T47D (cell line): ENCODE measurements at places on chromosomes 12 and 14.
A peak's percentile ranks its signal among the peaks of the same experiment; 100 is the strongest.

DNA sequence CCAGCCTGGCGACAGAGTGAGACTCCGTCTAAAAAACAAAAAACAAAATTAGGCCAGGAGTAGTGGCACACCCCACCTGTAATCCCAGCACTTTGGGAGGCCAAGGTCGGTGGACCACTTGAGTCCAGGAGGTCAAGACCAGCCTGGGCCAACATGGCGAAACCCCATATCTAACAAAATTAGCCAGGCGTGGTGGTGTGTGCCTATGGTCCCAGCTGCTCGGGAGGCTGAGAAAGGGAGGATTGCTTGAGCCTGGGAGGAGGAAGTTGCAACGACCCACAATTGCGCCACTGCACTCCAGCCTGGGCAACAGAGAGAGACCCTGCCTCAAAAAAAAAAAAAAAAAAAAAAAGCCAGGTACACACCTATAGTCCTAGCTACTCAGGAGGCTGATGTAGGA lies 37.0 kb downstream of the KDM2B start:
- DNase-seq: no peak

DNA sequence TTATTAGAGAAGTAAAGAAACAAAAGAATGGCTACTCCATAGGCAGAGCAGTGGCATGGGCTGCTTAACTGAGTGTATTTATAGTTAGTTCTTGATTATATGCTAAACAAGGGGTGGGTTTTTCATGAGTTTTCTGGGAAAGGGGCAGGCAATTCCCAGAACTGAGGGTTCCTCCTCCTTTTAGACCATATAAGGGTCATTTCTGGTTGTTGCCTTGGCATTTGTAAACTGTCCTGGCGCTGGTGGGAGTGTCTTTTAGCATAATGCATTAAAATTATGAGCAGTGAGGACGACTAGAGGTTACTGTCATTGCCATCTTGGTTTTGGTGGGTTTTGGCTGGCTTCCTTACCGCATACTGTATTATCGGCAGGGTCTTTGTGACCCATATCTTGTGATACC lies 40.1 kb downstream of the CCDC60 start:
- no peak for DNase-seq

DNA sequence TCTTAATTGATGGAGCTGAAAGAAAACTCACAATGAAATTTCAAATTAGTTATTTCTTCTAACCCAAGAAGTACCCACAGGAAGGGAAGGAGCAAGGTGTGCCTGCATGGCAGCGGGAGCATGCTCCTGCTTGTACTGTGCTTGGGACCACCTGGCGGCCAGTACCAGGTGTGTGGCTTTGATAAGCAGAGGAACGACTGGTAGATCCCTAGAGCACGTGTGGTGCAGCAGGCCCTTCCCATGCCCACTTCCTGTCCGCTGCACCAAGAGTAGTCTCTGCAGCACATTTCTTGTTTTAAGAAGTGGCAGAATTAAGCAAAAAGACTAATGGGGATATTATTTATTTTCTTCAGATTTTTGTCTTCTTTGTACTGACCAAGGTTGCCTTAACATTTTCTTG lies 122.3 kb upstream of the ATF1 start:
- DNase-seq: no peak

- no peak for DNase-seq
Measured at GRCh38 chr14:96059519-96060135, 20.5 kb downstream of the C14orf132 start.

DNA sequence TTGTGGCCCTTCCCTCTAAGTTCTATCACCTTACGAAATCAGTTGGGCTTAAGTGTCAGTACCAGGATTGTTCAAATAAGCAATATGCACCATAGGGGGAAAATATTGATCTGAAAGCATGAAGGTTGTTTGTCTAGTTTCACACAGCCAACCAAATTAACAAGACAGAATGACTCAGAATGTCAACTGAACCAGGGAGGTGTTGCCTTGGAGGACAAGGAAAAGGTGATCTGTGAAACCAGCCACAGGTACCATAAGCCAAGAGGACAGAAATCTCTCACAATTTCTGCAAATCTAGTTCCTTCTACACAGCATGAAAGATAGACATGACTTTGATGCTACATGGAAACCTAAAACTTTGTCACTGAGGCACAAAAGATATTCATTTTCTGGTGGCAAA lies 297.9 kb downstream of the BCL11B start:
- DNase-seq: no peak

DNA sequence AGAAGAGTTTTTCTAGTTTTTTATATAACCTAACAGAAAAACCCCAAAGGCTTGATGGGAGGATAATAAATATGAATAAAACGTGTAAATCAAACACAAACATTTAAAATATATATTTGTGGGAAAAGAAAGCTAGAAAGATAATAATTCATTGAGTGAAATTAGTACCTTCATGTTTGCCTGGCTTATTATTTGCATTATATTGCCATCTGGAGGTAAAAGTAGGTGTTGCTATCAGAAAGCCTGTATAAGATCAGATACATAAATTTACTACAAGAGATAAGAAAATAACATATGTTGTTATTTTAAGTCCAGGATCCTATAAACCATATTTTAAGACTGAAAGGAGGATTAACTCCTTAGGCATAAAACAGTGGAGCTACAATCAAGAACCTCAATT lies 77.7 kb downstream of the NTS start:
- no peak for DNase-seq

GRCh38 chr12:12975322-12976077 lies 23.5 kb upstream of the GPRC5D start:
- peak; percentile 6 for DNase-seq
